Spleen (tissue), 13 donors: ENCODE measurements at places on chromosomes 13 and 19. TPM values are rescaled to one million over a fixed set of nuclear protein-coding genes. Genes with fewer than 3 reads are reported as not detected.

DNA sequence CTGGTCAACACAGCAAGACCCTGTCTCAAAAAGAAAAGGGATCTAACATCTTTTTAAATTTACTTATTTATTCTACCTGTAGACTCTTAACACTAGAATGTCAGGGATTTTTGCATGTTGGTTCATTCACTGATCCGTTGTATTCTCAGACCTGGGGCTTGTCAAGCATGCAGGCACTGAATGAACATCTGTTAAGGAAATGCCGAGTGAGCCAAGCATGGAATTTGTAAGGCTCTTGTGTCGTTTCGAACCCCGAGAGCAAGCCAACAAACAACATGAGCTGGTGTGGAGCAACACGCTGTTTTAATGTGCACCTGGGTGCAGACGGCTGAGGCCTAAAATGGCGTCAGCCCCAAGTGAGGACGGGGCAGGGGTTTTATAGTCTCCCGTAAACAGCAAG lies 10.0 kb upstream of the OR1M1 start:
- no peak for DNase-seq

DNA sequence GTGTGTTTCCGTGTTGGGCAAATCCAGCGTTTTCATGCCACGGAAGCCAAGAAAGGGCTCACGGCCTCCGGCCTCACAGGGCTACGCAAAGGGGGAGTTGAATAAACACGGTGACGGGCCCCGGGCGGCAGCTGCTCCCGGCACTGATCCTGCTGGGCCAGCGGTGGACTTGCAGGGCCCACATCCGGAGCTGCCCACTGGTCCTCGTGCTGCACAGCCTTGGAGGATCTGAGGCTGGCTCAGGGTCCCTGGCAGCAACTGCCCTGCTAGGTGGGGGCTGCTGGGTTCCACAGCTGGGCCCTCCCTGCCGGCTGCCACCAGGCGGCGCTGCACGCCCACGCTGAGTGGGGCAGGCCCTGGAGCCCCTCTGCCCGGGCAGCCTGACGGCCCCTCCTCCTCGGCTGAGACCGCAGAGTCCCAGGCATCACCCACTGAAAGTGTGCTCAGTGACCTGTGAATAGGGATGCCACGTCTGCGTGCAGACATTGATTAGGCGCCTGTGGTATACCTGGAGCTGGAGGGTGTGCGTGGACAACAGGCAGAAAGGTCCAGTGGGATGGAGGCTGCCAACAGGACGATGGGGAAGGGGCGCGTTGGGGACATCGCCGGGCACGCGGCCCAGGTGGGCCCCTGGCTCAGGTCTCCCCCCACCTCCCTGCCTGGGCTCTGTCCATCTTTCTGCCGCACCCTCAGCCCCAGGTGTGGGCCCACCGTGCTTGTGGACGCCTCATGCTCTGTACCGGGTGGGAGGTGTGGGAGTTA lies 5.3 kb upstream of the HCN2 start:
- DNase-seq, result peak; percentile 89

DNA sequence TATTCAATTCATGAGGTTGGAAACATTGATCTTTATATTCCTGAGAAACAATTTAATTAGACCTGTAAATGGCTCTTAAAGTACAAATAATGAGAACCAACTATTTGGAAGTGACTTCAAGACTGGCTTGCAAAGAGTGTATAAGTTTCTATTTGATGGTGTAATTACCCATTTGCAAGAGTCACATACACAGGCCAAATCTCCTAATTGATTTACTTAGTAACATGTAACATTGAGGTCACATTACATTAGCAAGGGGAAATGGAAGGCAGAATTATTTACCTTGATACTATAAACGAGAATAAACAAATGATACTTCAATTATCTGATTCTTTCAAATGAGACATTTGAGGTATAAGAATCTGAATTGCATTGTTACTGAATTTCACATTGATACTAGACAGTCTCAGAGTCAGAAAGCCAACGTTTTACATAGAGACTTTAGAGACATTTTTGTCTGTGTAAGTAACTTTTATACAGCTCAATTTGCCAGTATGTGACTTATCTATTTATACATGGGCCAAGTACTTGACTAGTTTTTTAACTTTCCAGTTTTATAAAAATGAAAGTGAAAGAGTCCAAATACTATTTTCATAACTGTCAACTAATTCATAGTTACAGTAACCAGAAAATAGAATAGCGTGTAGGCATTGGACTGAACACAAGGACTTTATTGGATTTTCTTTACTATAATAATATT lies 95.6 kb upstream of the RFC3 start:
- no peak for DNase-seq

GRCh38 chr19:2242092-2242537 lies 5.5 kb downstream of the SF3A2 start:
- DNase-seq, result no peak

Gene SBK2
- total RNA-seq, result not detected

Gene KLF12
- 40.8 TPM for total RNA-seq

GRCh38 chr19:46069806-46070341 lies 29.1 kb upstream of the IGFL4 start:
- DNase-seq, result no peak

- DNase-seq, result no peak
These were observed 97.8 kb downstream of the UQCRFS1 start for GRCh38 chr19:29115181-29115580.

Gene CEACAM16
- not detected for total RNA-seq

DNA sequence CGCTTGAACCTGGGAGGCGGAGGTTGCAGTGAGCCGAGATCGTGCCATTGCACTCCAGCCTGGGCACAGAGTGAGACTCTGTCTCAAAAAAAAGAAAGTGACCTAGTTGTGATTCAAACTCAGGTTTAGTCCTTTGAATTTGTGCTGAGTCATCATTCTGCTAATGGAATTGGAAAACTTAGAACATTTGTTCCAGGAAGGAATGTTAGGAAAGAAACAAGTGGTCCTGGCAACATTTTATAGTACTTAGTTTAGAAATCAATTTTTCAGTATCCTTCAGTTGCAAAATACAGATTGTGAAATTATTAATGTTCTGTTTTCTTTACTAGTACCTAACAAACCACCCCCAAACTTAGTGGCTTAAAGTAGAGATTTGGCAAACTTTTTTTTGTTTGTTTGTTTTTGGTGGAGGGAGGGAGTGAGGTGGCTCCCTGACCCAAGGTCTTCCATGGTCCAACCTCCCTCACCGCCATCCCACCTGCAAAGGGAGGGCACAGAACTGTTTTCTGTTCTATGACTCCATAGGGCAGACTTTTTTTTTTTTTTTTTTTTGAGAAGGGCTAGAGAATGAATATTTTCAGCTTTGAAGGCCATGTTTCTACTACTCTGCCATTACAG lies 9.2 kb upstream of the SULT2A1 start:
- DNase-seq, result no peak

DNA sequence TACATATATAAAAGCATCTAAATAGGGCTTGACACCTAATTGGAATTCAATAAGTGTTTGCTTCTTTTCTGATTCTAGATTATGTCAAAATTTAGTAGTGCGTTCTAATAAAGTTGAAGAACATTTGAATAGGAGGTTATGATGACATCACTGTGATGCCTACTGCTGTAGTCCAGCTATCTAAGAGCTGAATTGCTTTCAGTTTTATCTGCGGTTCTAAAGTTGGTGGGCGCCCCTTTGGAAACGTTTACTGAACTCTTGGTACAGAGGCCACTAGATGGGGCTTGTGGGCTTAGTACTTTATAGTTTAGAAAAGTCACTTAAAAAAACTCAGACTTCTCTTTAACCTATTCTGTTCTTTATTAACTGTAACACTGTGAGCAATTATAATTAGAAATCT lies 776.9 kb downstream of the GPC5 start:
- no peak for DNase-seq

- DNase-seq, result no peak
These were observed 120.8 kb downstream of the SOX1 start for GRCh38 chr13:112187527-112188297.

- no peak for DNase-seq
These were observed 139.9 kb downstream of the ZNF675 start for GRCh38 chr19:23547156-23547555.

GRCh38 chr19:54461210-54461609 lies 2.4 kb downstream of the LENG9 start:
- peak; percentile 80 for DNase-seq

Gene MIA
- not detected for total RNA-seq

Gene ZNF415
- 12.8 TPM for total RNA-seq

GRCh38 chr19:8085598-8086408 lies 33.2 kb downstream of the CCL25 start:
- no peak for DNase-seq

Gene TEKTIP1
- 4.1 TPM for total RNA-seq

GRCh38 chr13:48070942-48071341 lies 24.0 kb downstream of the MED4 start:
- DNase-seq, result no peak

DNA sequence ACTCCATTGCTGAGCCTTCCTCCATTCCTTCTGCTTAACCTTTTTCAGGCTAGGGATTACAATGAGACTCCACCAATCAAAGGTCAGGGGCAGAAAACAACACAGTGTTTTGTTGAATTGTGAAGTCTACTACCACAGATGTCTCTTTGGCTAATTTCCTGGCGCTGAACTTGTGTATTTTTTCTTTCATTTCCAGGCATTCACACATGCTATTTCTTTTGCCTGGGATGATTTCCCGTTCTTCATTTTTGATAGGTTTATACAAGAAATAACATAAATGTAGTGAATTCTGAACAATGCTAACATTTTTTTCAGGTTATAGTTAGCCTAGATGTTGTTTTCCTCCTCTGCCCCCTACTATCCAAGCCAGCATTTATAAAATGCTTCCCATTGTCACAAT lies 64.3 kb downstream of the OLFM4 start:
- DNase-seq, result no peak

- peak; percentile 86 for DNase-seq
These were observed 427 bp downstream of the ZNF160 start for GRCh38 chr19:53102756-53103233.

GRCh38 chr13:44305286-44305685 lies 68.3 kb upstream of the SERP2 start:
- no peak for DNase-seq

DNA sequence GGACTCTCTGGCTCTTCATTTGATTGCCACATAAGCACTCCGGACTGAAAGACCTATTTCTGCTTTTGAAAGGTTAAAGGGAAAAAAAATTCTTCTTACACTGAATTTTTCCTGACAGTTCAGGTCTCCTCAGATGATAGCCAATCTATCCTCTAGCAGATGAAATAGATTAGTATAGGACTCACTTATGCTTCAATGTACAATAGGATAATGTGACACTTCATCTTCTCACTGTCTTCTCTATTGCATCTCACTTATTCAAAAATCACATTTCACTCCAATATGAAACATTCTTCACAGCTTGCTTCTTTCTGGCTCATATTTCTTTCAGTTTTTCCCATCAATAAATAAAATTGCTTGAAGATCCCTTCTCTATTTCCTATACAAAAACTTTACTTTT lies 860.9 kb upstream of the SLITRK6 start:
- no peak for DNase-seq

- peak; percentile 72 for DNase-seq
These were observed 71.8 kb downstream of the GADD45B start for GRCh38 chr19:2547721-2548120.

DNA sequence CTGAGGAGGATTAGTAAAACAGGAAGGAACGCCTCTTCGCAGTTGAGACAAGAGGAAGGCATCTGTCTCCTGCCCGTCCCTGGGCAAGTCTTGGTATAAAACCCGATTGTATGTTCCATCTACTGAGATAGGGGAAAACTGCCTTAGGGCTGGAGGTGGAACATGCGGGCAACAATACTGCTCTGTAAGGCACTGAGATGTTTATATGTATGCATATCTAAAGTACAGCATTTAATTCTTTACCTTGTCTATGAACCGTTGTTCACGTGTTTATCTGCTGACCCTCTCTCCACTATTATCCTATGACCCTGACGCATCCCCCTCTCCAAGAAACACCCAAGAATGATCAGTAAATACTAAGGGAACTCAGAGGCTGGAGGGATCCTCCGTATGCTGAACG lies 722 bp upstream of the TIMM50 start:
- no peak for DNase-seq

GRCh38 chr13:111472083-111472482 lies 151.6 kb downstream of the TEX29 start:
- no peak for DNase-seq

DNA sequence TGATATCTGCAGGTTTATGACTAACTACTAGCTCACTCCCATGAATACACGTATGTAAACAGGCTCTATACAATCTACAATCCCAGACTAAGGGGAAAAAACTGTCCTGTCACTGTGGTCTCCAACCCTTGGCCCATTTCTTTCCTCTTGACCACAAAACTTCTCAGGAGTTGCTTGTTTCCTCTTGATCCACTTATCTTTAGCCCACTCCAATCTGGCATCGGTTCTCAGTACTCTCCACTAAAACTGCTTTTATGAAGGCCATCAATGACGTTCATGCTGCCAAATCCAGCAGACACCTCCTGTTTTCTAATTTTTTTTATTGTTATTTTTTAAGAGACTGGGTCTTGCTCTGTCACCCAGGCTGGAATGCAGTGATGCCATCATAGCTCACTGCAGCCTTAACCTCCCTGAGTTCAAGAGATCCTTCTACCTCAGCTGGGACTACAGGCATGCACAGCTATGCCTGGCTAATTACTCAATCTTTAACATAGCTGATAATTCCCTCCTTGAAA lies 31.9 kb upstream of the USPL1 start:
- no peak for DNase-seq

GRCh38 chr13:33958964-33959363 lies 141.0 kb downstream of the RFC3 start:
- no peak for DNase-seq

Gene RFPL4A
- total RNA-seq, result not detected

DNA sequence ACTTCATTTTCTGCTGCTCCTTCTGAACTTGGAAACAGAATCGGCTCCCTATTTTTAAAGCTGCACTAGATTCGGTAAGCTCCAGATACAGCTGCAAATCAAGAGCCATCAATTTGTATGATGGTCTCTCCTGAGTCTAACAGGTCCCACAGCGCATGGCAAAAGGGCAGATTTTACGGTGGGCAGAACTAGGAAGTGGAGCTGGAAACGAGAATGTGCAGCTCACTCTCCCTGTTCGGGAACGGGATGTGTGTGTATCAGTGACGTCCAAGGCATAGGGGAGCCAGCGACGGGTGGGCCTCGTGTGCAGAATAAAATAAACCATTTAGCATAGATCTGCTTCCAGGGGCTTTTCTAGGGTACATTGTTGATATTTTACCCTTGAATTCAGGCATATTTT lies 74.2 kb downstream of the COL4A1 start:
- no peak for DNase-seq

Gene GARIN5B
- total RNA-seq, result not detected

Gene MED16
- total RNA-seq, result 52.7 TPM
